Mammary epithelial cell (primary cell): ENCODE measurements at places on chromosomes 2 and 18. TPM values are rescaled to one million over a fixed set of nuclear protein-coding genes. Genes with fewer than 3 reads are reported as not detected.

SERPINB4 gene
- 1.5 TPM for total RNA-seq

SP140 gene
- total RNA-seq = not detected

SLC11A1 gene
- 0.17 TPM for total RNA-seq

KYNU gene
- 0.75 and 1.6 TPM in 2 replicates for total RNA-seq

RNF181 gene
- 101 and 160 TPM in 2 replicates for total RNA-seq

SESTD1 gene
- 20.7 TPM for total RNA-seq

COX5B gene
- total RNA-seq = 181 and 205 TPM in 2 replicates

ALPG gene
- total RNA-seq = not detected

EVA1A gene
- total RNA-seq = 19.2 TPM

MC4R gene
- total RNA-seq = not detected in 2 replicates

GPC1 gene
- 266 TPM for total RNA-seq

FTCDNL1 gene
- 1.0 TPM for total RNA-seq

WDR54 gene
- total RNA-seq = 39.0 TPM

ZNF396 gene
- 0.50 TPM for total RNA-seq

CNRIP1 gene
- total RNA-seq = under 0.01 TPM

PCARE gene
- under 0.01 TPM for total RNA-seq

RIT2 gene
- not detected for total RNA-seq

RPRM gene
- not detected in 2 replicates for total RNA-seq

TTN gene
- under 0.01 TPM for total RNA-seq

VWC2L gene
- total RNA-seq = not detected in 2 replicates

GALR1 gene
- total RNA-seq = not detected in 2 replicates

ZSWIM2 gene
- total RNA-seq = not detected

NIF3L1 gene
- 18.3 and 23.2 TPM in 2 replicates for total RNA-seq

ARHGAP25 gene
- 37.9 and 62.3 TPM in 2 replicates for total RNA-seq

UNC80 gene
- 2.5 TPM for total RNA-seq

CFAP53 gene
- 1.7 and 2.8 TPM in 2 replicates for total RNA-seq

VAPA gene
- total RNA-seq = 223 and 293 TPM in 2 replicates

FZD7 gene
- total RNA-seq = 66.5 TPM

SPATA3 gene
- total RNA-seq = not detected

MORN2 gene
- 9.2 TPM for total RNA-seq

CXCR2 gene
- total RNA-seq = not detected in 2 replicates

APCDD1 gene
- 2.4 and 9.7 TPM in 2 replicates for total RNA-seq

MAPRE2 gene
- 7.3 and 8.3 TPM in 2 replicates for total RNA-seq

RBM43 gene
- 1.7 and 2.6 TPM in 2 replicates for total RNA-seq

KCNE4 gene
- 0.33 TPM for total RNA-seq

PKDCC gene
- total RNA-seq = not detected in 2 replicates

DYNAP gene
- not detected for total RNA-seq

SERPINB13 gene
- 8.8 TPM for total RNA-seq

ALPI gene
- total RNA-seq = not detected

SPC25 gene
- total RNA-seq = 2.3 and 13.2 TPM in 2 replicates

C2orf80 gene
- not detected in 2 replicates for total RNA-seq

GPR155 gene
- 1.8 and 2.0 TPM in 2 replicates for total RNA-seq

ACMSD gene
- total RNA-seq = 0.33 TPM
